ENCODE measurements at places on chromosomes 5 and 9.
A peak's percentile ranks its signal among the peaks of the same experiment; 100 is the strongest.

DNA sequence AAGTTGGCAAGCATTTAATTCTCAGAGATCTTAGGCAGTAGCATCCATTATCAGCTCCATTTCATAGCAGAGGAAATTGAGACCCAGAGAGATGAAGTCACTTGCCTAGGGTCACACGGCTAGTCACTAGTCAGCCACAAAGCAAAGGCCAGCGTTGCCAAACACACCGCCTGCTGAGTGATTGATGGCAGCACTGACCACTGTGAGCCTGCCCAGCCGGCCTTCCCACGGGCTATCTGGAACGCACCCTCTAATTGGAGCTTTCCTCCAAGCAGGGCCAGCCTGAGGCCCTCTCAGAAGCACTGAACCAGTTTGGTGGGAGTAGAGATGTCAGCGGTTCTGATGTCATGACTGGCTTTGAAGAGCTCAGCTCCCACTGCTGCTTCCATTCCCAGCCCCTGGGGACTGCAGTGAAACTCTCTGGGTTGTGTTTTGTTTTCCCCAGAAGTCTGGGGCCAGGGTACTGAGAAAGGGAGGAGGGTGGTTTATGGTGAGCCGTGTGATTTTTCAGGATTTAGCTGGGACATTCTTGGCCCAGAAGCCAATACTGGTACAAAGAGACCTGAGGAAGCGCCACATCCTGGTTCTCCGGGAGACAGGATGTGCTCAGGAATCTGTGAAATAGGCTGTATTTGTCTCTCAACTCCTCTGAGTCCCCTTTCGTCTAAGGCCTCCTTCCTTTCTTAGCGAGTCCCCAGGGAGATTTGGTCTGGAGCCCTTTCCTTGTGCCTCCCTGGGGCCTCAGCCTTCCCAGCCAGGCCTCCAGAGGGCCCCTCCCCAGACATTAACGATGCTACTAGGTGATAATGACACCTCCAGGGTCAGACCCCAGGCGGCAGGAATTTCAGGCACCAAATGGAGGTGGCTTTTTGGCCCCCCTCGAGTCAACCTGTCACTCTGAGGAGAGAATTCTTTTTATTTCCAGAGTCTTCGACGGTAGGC lies 44.5 kb downstream of the SPRY4 start:
- no peaks in the 10 kb centered on the region for H3K36me3 ChIP-seq
- no peak overlapping the region for H3K4me3 ChIP-seq
- peak overlapping the region; percentile 53 for H3K27ac ChIP-seq
- H3K4me1 ChIP-seq, result no peaks in the 10 kb centered on the region

DNA sequence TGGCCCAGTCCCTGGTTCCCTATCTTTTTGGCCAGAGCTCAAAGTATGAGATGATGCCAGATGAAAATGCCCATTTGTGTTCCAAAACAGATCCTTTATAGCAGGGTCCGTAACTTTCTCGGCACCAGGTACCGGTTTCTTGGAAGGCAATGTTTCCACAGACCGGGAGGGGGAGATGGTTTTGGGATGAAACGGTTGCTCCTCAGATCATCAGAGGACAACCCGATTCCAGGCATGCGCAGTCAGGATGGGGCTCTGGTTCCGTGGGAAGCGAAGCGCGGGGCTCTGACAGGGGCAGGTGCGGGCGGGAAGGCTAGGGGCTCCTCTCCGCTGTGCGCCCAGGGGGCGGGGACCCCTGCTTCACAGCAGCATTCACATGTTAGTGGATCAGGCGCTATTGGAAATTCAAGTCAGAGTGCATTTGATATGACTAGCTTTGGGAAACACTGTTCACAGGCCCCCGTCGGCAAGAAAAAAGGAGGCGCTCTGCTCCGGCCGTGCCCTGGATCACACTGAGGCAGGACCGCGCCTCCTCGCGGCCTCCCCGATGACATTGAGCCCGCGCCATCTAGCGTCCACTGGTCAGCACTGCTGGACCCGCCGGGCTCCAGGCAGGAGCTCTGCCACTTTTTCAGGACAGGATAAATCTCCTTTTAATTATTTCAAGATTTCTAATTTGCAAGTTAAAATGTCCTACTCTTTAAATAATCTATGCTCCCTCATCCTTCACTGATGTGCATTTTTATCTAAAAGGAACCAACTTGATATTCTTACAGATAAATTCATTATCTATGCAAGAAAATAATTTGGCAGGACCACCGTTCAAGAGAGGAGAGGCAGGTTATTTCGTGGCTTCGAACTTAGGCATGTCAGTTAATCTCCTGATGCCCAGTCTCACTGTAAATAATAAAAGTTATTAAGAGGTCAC lies 190.0 kb downstream of the FANCC start:
- H3K4me1 ChIP-seq, result peaks cover 8% of the 10 kb centered on the region
- DNase-seq, result peak; percentile 92
- peak overlapping the region; percentile 34 for H3K4me3 ChIP-seq

- H3K36me3 ChIP-seq, result no peaks in the 10 kb centered on the region
- no peak overlapping the region for H3K27ac ChIP-seq
- H3K4me1 ChIP-seq, result no peaks in the 10 kb centered on the region
- H3K27me3 ChIP-seq, result no peaks in the 10 kb centered on the region
- no peak overlapping the region for H3K4me3 ChIP-seq
- no peak for DNase-seq
Measured at GRCh38 chr5:108084105-108084504, 297.8 kb downstream of the FBXL17 start.

- DNase-seq, result no peak
- H3K27me3 ChIP-seq, result no peaks in the 10 kb centered on the region
- peak overlapping the region; percentile 74 for H3K4me3 ChIP-seq
- H3K27ac ChIP-seq, result no peak overlapping the region
- no peaks in the 10 kb centered on the region for H3K36me3 ChIP-seq
Measured at GRCh38 chr5:107668154-107669095, 2.3 kb downstream of the EFNA5 start.

- peak; percentile 40 for DNase-seq
- peaks cover 5% of the 10 kb centered on the region for H3K4me1 ChIP-seq
- H3K27me3 ChIP-seq, result no peaks in the 10 kb centered on the region
- no peak overlapping the region for H3K4me3 ChIP-seq
- no peaks in the 10 kb centered on the region for H3K36me3 ChIP-seq
- H3K27ac ChIP-seq, result no peak overlapping the region
Measured at GRCh38 chr9:93984860-93985259, 29.7 kb upstream of the BARX1 start.

- H3K36me3 ChIP-seq, result peaks cover 6% of the 10 kb centered on the region
- peaks cover 23% of the 10 kb centered on the region for H3K4me1 ChIP-seq
- H3K27me3 ChIP-seq, result no peaks in the 10 kb centered on the region
- no peak overlapping the region for H3K27ac ChIP-seq
- no peak for DNase-seq
Measured at GRCh38 chr5:134902071-134902801, 2.7 kb upstream of the PCBD2 start.

GRCh38 chr9:96232164-96232538 lies 69.8 kb downstream of the HSD17B3 start:
- no peak for DNase-seq
- no peaks in the 10 kb centered on the region for H3K27me3 ChIP-seq
- H3K4me1 ChIP-seq, result peaks cover 8% of the 10 kb centered on the region
- no peak overlapping the region for H3K4me3 ChIP-seq

DNA sequence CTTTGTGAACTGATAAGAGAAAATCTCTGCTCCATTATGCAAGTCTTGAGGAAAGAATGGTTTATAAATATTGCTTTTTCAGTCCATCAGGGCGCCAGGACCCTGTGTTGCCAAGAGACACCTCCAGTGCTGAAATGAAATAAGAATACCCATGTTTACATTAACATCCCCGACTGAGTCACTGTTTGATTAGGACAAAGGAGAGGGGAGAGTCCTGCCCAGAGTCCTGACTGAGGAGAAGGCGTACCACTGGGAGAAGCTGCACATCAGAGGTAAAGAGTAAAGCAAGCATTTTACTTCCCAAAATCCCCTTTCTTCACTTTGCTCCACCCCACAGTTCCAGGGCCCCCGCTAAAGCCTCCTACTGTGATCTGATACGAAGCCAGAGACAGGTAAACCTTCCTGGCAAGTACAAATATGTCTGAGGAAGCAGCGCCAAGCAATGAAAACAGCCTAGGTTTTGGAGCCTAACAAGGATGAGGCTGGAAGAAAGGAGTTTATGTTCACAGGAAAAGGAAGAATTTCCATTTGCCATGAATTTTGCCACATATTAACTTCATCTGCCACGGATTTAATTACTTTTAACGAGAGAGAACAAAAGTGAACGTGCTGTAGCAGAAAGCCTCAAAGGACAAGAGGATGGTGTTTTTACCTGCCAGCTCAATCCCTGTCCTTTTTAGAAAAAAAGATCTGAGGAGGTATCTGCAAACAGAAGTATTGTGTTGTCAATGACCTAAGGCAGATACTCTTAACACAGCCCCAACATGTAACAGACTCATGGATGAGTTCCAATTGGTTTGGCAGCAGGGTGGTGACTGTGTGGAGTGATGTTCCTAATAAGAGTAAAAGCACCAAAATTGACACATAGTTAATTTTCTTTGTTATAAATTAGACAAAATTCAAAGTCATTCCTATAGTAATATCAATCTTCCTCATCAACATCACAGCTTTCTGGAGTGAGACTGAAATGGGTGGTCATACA lies 209.4 kb upstream of the TLE4 start:
- no peak overlapping the region for H3K27ac ChIP-seq
- H3K4me1 ChIP-seq, result no peaks in the 10 kb centered on the region
- H3K4me3 ChIP-seq, result no peak overlapping the region
- H3K36me3 ChIP-seq, result no peaks in the 10 kb centered on the region
- no peaks in the 10 kb centered on the region for H3K27me3 ChIP-seq
- peak; percentile 20 for DNase-seq

DNA sequence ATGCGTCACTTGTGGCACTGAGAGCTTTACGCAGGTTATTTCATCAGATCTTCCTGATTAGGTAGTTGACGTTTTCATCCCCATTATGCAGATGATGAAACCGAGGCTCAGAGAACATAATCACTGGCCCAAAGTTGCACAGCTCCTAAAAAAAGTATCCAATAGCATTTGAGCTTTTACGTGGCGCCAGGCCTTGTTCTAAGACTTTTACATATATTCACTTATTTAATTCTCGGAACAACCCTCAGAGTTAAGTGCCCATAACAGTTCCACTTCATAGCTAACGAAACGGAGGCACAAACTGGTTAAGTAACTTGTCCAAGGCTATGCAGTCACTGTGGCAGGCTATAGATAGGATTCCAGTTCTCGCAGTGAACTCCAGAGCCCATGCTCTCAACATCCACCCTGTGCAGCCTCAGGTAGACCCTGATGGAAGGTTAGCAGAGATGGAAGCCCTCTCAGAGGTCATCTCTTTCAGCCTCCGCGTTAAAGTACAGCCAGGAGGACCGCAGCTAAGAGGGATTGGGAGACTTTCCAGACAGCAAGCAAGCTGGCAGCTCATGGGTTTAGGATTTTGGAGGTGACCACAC lies 39.3 kb downstream of the AMBP start:
- H3K27ac ChIP-seq, result no peak overlapping the region
- no peaks in the 10 kb centered on the region for H3K27me3 ChIP-seq
- H3K4me1 ChIP-seq, result no peaks in the 10 kb centered on the region
- H3K36me3 ChIP-seq, result peaks cover 16% of the 10 kb centered on the region

Measured in stomach (tissue), 19 donors.